ENCODE measurements at places on chromosomes 16 and 17.

GRCh38 chr16:10180771-10181163 is 1.5 kb downstream of the GRIN2A start:
- DNase-seq, result peak; percentile 28

DNA sequence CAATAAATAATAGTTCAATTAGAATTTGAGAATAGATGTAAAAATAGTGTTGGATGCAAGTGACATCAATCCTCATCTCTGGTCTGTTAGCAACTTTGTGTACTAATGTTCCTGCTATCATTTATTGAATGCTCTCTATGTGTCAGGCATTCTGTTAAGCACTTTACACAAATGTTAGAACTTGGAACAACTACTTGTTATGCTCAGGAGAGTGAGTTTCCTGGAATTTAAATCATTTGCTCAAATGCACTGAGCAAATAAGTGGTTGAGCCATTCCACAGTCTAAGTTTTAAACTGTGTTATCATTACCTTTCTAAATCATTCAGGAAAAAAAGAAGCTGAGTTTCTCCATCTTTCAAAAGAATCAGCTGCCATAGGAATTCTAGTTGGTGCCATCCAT is 1327.3 kb upstream of the GOT2 start:
- no peak for DNase-seq

- no peak for DNase-seq
Measured at GRCh38 chr17:9115214-9116191, 94.2 kb downstream of the NTN1 start.

GRCh38 chr17:42252597-42253550 is 23.3 kb downstream of the STAT5B start:
- no peak for DNase-seq

GRCh38 chr17:32019228-32019627 is 12.0 kb downstream of the LRRC37B start:
- DNase-seq, result no peak

DNA sequence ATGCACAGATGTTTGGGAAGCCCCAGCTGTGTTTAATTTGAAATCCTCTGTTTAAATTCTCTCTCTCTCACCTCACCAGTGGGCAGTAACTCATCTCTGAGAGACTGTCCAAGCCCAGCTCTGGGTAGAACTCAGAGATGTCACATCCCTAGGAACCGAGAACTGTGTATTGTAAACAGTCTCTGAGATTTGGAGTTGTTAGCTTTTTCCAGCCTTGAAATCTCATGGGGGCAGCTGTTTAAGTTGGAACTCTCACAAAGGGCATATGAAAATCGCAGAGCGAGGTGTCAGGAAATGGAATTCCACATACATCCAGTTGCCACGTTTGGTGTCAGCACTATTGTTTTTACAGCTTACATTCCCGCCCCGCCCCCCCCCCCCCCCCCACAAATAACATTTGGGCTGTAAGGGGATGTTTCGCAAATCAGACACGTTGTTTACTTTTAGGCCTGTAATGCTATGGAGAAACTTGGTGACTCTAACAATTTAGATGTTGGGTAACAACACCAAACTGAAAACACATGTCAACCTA is 34.3 kb downstream of the VPS35L start:
- DNase-seq, result no peak

- DNase-seq, result no peak
Measured at GRCh38 chr17:34665819-34666763, 86.7 kb downstream of the TMEM132E start.

- no peak for DNase-seq
Measured at GRCh38 chr16:81523387-81524115, 78.9 kb downstream of the CMIP start.

- DNase-seq, result peak; percentile 52
Measured at GRCh38 chr17:7932949-7933348, 943 bp downstream of the CNTROB start.

DNA sequence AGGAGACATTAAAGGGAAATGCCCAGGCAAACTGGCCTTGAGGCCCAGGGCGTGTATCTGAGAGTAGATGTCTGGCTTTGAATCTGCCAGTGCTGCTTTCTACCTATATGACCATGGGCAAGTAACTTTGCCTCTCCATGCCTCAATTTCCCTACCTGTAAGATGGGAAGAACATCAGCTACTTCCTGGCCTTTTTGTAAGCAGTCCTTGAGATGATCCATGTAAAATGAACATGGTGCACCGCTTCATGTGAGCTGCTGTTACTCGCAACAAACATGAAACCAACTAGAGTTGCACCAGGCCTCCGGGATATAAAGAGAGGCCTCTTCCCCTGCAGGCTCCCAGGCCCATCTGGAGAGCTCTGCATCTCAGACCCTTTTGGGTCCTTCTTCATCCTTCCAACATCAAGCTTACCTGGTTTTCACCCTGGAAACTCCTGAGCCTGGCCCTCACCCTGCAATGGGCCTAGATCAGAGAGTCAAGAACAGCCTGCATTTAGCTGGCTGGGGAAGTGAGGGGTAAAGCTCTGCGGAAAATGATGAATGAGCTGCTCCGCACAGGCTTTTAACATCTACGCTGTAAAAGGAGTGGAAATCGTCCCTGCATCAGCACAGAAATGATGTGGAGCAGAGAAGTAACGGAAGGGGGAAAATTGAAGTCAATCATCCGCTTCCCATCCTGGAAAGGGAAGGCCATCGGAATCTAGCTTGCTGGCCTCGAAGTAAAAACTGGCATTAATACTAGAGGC is 2.3 kb upstream of the MYH11 start:
- DNase-seq, result no peak

DNA sequence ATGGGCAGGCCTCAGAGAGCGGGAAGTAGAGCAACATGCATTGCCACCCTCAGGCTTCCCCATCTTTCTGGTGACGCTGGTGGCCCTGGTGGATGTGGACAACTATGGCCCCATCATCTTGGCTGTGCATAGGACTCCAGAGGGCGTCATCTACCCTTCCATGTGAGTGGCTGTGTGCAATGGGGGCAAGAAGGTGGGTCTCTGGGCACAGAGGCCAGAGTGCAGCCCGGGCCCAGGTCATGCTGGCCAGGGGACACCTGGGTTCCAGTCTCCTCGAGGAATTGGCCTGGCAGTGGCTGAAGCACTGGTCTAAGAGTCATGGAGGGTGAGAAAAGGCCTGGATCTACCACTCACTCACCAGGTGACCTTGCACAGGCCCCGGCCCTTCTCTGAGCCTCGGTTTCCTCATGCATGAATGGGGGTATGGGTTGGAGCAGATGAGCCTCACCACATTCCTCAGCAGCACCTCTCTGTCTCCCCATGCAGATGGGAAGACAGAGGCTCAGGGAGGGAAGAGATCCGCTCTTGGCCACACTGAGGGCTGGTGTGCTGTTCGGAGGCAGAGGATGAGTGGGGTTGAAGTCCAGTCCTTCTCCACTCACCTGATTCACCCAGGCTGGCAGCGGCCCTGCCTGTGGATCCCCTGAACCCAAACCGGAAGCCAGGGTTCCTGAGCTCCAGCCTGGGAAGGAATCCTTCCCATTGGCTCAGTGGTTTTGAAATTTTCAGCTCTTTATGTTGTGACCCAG is 7.2 kb upstream of the ADGRG3 start:
- no peak for DNase-seq

DNA sequence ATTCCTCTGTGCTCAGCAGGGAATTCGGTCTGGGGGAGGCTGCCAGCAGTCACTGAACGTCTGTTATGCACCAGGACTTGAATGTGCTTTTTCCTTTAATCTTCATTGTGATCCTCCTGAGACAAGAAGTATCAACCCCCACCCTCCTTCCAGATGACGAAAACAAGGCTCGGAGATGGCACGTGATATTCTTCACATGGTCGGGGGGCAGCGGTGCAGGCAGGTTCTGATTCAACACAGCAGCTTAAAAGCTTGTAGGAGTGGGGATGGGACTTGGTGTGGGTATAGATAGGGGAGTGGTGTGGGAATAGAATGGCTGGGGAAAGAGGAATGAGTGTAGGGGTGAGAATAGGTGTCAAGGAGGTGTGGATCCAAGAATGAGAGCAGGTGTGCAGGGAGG is 6.4 kb downstream of the NECAB2 start:
- no peak for DNase-seq

DNA sequence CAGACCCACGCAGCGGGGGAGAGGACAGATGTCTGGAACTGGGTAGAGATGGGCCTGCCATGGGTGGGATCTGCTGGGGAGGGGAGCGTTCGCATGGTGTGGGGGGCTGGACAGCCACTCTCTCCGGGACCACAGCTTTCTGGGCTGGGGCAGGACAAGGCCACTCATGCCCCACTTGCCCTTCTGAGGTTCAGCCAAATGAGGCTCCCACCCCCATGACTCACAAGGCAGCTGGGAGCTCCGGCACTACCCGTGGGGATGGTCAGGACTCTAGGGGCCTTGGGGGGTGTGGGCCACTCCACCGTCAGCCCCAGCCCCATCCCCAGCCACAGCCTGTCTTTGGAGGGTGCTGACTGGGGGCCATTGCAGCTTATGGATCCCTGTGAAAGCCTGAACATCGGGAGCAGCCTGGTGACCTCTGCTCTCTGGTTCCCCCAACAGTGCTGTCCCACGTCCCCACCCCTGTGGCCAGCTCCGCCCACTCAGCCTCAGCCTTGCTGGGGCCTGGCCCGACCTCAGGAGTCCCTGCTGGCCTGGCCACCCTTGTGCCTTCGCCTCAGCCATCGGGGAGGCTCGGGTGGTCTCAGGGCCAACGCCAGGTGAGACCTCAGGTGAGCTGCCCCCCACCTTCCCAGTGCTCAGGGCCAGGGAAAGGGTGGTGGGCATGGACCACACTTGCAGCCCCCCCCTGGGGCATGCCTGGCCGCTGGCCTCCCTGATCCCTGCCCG is 4.7 kb upstream of the CDH15 start:
- no peak for DNase-seq

GRCh38 chr17:80191192-80191591 is 21.4 kb downstream of the CARD14 start:
- DNase-seq, result no peak

GRCh38 chr17:81865733-81866439 is 5.3 kb downstream of the ARHGDIA start:
- no peak for DNase-seq

DNA sequence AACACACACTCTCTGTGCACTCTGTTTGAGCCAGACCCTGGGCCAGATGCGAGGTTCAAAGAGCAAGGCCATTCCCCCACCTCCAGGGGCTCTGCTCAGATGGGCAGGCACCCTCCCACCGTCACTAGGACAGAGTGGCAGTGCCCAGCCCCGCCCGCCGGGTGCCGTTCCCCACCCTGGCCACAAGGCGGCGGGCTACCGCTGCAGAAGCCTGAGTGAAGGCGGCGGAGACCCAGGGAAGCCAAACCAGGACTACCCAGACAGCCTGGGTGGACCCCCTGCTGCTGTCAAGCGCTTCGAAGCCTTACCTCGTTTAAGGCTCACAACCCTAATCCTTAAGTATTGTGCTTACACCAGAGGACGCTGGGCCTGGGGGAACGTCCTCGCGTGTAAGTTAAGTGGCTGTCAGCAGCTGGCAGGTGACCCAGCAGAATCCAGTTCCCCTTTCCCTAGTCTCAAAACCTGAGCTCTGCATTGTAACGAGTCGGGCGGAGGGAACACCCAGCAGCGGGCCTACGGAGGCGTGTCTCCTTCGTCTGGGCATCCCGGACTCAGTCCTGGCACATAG is 4.5 kb downstream of the ARHGAP27 start:
- DNase-seq, result peak; percentile 77

DNA sequence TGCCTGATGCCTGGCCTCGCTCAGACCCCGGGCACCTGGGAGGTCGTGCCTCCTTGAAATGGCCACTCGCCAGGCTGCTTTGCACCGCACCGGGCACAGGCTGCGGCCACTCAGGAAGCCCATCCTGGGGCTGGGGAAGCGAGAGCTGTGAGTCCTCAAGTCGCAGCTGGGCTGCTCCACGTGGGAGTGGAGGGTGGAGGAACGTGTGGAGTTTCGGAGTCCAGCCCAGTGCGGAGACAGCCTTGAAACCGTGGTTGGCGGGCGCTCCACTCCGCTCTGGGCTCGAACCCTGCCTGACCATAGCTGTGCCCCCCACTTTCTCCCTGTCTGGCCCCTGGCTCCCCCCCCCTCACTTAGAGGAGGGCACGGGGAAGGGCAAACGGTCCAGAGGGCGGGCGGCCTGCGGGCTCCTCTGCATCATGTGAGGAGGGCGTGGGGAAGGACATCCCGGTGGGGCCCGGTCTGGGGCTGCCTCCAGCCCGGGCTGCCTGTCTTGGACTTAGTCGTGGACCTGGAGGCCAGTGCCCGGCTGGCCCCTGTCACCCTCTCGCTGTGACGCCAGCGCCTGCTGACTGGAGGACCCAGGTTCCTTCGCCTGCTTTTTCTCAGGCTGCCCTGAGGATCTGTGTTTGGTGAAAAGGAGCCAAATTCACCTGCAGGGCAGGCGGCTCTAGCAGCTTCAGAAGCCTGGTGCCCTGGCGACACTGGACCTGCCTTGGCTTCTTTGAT is 2.5 kb downstream of the UBE2I start:
- no peak for DNase-seq

DNA sequence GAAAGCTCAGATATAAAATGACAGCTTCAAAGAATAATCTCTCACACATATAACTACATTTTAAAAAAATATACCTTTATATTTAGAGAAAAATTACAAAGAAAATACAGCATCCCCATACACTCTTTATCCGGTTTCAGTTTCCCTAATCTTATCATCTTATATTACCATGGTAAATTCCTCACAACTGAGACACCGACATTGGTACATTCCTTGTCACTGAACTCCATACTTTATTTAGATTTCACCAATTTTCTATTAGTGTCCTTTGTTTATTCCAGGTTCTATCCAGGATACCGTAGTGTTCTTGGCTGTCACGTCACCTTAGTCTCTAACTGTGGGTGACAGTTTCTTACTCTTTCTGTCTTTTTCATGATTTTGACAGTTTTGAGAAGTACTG is 22.0 kb upstream of the ABCA10 start:
- no peak for DNase-seq

- no peak for DNase-seq
Measured at GRCh38 chr16:88132836-88133506, 181.7 kb downstream of the BANP start.

GRCh38 chr16:62929593-62929992 is 893.4 kb upstream of the CDH8 start:
- DNase-seq, result no peak

GRCh38 chr16:67025210-67025550 is 3.8 kb upstream of the CBFB start:
- no peak for DNase-seq

GRCh38 chr16:56547120-56547948 is 17.5 kb upstream of the MT4 start:
- no peak for DNase-seq

DNA sequence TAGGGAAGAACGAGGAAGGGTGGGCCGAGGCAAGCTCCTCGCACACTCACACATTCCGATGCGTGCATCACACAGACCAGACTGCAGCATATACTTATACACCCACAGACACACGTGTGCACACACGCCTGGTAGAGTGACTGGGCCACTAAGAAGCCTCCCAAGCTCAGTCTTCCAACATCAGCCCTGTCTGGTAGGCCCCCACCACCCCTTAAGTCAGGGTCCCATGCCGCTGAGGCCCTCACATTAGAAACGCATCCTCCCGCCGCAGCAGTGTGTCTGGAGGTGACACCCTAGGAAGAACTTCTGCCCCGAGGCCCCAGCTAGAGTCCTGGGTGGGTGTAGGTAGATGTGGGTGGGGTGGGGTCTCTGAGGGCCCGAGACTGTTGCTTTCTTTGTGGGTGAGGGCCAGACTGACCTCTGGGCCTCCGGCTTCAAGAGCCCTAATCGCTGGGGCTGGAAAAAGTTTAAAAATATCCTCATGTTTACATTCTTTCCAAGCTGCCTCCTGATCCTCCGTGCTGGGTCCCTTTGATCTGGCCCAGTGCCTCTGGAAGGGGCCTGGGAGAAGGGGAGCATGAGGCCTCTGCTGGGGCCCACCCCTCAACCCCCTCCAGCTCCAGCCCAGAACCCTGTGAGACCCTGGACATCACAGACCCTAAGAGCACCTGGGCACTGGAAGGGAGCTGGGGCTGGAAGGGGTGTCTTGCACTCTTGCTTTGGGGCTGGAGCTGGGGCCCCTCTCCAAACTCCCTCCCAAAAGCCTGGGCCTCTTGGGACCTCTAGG is 13.6 kb downstream of the CDH16 start:
- peak; percentile 5 for DNase-seq
